Activated naive CD8-positive, alpha-beta T cell treated with anti-CD3 and anti-CD28 coated beads, Interleukin-2, amount 50 U/mL, for 16 hours (primary cell): ENCODE measurements at places on chromosomes 16 and 17.

GRCh38 chr17:4607773-4608187 is 23.5 kb downstream of the SMTNL2 start:
- DNase-seq = no peak

DNA sequence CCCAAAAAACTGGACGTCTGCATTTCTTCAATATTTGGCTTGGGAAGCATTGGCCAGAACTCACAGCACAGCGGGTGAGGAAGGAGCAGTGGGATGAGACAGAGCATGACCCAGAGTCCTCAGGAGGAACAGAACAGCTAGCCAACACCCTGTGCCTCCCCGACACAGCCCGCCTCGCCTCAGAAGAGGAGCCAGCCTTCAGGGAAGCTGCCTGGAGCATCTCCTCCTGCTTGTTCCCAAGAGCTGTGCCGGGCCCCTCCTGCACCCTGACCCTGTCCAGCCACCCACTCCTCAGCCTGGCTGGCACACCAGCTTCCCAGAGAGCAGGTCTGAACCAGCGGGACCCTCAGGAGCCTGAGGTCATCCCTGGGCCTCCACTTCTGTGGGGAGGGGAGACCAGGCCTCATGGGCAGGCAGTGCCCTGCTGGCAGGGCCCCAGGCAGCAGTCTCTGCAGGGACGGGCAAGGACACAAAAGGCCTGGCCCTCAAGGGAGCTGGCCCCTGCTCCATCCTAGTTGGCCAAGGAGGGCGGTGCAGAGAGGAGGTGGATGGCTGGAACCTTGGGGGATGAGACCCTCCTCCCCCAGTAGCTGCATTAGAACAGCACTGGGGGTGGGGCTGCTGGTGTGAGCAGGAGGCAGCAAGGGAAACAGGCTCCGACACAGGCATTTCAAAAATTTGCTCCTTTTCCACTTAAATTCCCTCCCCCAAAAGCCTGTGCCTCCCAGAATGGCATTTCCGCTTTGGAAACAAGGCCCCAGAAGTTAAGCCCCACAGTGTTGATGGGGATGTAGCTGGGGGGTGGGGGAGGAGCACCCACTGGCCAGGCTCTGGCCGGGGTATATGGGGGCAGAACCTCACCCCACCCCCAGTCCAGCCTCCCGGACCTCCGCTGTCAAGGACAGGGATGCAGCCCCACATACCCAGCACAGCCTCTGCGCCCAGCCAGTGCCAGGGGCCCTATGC is 1.8 kb upstream of the BCAR1 start:
- DNase-seq = no peak

DNA sequence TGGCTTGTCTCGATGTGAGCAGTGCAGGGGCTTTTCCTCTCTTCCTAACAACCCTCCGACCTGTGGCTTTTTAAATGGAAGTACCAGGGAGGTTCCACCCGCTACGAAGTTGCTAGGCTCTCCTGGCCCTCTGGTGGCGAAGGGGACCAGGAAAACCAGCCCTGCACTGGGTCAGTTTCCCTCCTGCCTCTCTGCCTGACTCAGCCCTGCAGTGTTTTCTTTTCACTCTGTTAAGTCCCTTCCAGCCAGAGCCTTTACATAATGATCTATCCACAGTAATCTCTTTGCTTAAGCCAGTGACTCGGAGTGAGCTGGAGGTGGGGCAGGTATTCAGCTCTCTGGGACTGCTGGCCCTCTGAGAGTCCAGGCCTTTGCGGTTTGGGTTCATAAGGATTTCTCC is 331.3 kb upstream of the EEF2KMT start:
- no peak for DNase-seq

DNA sequence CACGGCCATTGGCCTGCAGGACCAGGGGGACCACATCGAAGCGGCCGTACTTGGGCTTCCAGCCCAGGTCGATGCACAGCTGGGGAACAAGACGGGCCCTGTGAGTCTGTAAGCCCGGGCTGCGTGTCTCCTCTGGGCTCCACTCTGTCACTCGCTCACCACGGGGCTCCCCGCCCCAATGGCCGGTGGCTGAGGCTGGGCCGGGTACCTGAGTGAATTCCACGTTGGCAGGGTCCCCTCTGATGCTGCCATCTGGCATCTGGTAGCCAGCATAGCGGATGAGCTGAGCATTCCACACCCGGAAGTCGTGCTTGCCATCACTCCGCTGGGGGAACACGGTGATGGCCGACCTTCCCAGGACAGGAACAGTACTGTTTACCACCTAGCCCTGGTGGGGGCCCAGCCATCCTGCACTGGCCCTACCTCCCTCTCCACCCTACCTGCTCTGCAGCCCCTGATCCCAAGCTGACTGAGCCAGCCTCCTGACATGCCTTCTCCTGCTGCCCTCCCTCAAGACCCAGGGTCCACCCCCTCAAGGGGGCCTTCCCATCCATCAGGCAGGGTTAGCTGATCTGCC is 19.4 kb downstream of the NOS2 start:
- no peak for DNase-seq

DNA sequence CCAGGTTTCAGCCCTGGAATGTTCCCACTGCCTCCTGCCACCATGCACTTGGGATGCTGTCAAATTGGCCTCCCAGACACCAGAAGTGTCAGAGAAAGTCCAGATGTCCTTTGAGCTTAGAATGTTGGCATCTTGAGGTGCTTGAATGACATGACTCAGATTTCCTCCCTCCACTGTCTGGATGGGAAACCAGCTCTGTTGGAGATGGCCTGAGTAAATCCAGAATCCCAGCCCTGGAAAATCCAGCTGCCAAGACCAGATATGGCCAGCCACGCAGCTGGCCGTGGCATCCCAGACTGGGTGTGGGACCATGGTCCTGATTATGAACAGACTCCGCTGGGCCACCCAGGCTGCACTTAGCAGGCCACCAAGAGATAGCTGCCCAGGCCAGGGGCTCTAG is 57.0 kb upstream of the CLEC3A start:
- no peak for DNase-seq

DNA sequence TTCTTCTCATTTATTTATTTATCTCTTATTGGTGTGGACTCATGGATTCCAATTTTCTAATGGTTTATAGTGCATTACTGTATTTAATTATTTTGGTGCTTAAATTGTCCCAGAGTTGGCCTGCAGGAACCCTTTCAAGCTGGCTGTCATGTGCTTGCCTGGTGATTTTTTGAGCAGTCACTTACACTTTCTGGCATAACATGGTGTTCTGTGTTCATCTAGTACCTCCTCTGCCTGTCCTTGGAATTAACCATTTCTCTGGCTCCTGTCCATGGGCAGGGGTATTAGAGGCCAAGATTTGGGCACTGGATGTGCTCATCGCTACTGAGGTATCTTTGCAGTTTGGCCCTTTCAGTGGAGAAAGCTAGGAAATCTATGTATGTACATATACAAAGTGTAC is 67.0 kb downstream of the CLEC16A start:
- no peak for DNase-seq

DNA sequence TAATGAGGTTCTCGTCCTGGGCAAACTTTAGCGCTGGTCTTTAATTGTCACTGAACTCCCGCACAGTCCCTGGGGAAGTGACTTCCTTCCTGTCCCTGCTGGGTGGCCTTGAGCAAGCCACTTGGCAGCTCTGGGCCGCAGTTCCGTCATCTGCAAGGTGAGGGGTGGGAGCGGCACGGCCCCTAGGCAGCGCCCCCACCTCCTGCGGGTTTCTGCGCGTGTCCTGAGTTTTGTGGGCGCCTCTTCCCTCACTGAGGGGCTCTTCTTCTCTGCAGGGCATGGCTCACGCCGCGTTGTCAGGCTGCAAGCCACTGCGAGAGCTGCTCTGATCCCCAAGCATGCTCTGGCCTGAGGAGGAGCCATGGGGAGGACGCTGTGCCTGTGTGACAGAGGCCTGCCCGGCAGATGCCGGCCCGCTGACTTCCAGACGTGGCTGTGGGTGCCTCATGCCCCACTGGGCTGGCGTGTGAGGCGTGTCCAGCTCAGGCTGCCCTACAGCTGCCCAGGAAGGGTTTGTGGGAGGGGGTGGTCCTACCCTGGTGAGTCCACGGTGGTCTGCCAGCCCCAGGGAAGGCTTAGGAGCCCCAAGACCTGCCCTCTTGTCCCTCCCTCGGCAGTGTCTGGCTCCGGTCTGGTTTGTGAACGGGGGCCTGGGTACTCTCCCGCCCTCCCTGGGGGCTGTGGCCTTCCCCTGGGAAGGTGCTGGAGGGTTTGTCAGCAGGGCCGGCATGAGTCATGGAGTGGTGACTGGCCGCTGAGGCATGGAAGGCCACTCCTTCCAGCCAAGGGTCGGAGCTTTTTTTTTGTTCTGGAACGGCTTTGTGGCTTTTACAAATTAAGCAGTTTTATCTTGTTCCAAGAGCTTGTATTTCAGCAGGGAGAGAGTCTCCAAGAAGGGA is 182.0 kb downstream of the SEC14L1 start:
- DNase-seq = no peak

DNA sequence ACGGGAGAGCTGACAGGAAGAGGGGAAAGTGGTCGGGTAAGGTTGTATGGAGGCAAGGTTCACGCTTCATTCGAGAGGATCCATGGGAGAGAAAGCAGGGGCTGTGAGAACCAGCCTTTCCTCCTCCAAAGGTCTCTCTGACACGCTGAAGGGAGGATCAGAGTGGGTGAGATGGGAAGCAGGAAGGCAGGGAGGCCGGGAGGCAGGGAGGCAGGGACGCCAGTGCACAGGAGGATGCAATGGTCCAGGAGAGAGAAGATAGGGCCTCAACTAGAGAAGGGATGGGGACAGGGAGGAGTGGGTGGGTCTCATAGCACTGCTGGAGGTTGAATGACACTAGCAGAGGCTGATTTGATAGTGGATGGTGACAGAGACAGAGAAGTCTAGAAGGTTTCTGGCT is 54.1 kb downstream of the PIMREG start:
- DNase-seq = no peak

DNA sequence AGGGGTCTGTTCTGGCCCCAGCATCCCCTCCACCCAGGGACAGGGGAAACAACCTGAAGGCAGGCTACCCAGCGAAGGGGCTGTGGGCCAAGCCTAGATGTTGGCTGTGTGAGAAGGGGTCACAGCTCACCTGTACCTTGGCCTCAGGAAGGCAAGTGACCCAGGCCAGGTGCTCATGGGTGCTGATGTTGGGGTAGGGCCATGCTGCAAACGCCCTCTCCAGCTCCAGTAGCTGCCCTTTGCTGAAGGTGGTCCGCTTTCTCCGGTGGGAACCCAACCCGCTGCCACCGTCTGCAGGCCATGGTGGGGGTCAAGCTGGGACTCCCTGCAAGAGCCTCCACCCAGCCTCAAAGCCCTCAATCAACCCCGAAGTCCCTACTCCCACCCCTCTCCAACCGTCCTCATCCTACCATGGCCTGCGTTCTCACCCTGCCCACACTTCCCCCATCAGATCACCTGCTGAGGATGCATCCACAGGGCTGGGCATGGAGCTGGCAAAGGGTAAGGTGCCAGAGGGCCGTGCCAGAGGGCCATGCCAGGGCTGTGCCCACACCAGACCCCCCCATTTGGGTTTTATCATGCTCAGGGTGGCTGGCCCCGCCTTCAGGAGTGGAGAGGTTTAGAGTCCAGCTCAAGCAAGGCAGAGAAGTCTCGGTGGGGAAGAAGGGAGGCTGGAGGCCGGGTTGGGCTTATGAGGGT is at the start of gene SEBOX:
Gene SEBOX, minus strand, starts transcription at position 535 of the 699 bp plus-strand sequence. Its CDS starts 48 bp downstream, at position 487.
- DNase-seq = no peak

DNA sequence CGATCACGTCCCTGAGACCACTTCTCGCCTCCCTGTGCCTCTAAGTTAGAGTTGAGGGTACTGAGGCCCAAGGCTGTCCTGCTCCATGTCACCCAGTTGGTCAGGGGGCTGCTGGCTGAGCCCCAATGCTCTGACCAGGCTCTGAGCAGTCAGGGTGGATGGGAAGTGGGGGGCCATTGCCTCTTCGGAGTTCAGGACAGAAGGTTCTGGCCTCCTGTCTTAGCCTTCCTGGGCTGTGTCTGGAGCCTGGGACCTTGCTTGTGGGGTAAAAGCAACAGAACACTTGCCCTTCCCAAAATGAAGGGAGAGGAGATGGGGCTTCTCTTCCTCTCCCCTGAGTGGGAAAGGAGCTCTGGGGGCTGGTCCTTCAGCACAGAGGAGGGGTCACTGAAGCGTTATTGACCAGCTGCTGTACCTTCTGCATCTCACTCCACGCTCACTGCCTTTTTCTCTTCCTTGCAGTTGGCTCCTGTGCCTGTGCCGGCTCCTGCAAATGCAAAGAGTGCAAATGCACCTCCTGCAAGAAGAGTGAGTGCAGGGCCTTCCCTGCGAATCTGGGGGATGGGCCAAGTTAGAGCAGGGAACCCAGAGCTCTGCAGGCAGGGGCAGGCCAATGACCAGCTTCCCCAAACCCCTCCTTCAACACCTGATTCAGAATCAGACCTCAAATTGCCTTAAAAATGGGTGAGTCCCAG is 580 bp downstream of the MT1X start:
- no peak for DNase-seq

GRCh38 chr16:84753412-84754326 is 53.9 kb downstream of the USP10 start:
- no peak for DNase-seq

DNA sequence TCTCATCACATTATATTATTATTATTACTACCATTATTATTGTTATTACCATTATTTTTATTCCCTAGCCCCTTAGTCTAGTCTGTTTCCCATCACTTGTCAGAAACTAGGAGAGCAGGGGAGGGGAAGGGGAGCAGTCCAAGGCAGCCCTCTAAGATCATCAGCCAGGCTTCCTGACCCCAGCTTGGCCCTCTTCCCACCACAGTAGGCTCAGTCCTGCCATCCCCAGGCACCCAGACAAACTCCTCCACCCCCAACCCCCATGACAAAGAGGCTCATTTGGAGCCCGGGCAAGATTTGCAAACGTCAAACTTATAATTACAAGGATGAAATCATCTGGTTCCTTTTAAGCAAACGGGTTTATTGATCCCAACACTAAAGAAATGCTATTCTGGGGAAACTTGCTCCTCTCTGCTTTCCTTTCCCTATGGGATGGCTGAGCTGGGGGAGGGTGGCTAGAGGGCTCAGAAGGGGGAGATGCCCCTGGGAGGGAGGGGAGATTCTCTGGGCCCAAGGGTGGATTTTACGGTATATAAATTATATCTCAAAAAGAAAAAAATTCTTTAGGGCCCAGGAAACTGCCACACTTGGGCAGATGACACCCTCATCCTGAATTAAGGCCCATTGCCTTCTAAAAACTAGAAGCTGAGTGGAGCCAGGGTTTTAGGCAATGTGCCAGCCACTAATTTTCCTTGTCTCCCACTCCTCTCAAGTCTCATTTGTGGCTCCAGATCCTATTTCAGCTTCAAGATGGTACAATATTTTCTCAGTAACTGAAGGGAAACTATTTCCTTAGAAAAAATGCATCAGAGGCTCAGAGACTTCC is 4.4 kb upstream of the CBFB start:
- no peak for DNase-seq

DNA sequence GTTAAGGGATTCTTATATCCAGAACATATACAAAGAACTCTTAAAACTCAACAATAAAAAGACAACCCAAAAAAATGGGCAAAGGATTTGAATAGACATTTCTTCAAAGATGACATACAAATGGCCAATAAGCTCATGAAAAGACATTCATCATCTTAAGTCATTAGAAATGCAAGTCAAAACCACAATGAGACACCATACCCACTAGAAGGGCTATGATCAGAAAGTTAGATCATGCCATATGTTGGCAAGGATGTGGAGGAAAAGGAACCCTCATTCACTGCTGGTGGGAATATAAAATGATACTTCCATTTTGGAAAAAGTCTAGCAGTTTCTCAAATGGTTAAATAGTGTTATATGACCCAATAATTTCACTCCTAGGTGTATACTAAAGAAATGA is 9.4 kb downstream of the PLD6 start:
- DNase-seq = no peak
